ENCODE measurements at places on chromosomes 5 and 9. TPM values are rescaled to one million over a fixed set of nuclear protein-coding genes. Genes with fewer than 3 reads are reported as not detected.

DNA sequence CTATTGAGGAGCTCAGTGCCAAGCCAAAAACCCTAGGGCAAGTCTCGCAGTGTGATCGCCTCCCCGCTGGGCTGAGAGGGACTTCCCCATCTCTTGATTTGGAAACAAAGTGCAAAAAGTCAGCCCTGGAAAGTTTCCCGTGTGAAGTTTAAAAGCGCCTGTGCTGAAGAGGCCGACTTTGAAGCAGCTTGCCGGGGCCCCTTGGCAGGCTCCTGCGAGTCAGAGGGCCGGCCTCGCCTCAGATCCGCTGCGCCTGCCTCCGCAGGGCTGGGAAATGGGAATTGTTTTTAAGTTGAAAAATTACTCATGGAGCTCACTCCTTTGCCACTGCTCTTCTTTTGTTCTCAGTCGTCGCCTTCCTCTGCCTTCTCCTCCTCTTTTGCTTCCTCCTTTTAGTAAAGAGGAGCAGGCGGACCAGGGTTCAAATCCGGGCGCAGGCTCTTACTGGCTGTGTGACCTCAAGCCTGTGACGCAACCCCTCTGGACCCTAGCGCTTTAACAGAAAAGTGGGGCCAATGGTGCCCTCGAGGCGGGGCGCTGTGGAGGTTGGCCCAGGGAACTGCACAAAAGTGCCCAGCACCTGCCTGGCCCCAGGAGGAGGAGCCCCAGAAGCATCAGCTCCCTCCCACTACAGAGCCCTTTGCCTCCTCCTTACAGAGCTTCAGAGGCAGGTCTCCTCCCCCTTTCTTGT, 14.7 kb upstream of the LHX2 start:
- no peak for DNase-seq

DNA sequence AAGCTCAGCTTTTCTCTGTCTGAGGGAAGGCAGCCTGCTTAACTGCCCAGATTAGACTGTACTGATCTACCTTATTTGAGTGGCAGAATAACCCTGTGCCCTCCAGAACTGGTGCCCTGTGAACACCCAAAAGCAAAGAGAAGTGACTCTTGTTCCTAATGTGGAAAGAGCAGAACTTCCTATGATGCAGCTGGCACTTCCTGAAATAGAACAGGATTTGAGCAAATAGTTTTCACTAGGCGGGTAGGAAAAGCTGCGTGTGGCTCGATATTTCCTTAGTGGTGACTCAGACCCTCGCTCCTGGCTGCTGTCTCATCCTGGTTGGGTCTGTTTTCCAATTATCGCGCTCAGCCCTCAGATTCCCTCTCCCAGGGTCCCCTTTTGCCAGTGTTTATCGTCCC, 89.9 kb downstream of the SH3TC2 start:
- DNase-seq, result no peak

DNA sequence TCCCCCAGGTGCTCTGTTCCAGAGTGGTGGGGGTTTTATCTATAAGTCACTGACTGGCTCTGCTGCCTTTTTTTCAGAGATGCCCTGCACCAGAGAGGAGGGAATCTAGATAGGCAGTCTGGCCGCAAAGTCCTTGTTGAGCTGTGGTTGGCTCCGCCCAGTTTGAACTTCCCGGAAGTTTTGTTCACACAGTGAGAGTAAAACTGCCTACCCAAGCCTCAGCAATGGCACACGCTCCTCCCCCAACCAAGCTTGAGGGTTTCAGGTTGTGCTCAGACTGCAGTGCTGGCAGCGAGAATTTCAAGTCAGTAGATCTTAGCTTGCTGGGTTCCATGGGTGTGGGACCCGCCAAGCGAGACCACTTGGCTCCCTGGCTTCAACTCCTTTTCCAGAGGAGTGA, 1428.6 kb downstream of the MAT2B start:
- DNase-seq, result no peak

- no peak for DNase-seq
Observed at GRCh38 chr5:172427202-172427601, 27.1 kb downstream of the SH3PXD2B start.

- no peak for DNase-seq
Observed at GRCh38 chr5:68267066-68267465, 51.5 kb downstream of the PIK3R1 start.

- peak; percentile 67 for DNase-seq
Observed at GRCh38 chr5:146463446-146463845, 16.3 kb downstream of the TCERG1 start.

DNA sequence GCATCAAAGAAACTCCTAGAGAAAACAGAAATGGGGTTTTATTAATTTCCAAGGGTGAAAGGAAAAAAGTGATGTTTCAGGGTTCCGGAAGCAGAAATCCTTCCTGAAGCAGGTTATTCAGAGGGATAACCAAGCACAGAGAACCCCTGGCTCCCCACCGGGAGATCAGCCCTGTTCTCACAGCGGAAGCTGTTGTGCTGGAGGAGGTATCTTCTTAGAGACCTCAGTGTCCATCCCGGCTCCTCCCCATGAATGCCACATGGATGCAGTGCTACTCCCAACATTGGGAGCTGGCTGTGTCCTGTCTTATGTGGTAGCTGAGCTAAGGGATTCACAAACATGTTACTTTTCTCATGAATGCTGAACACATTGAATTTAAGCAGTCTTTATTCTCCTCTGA, 80.9 kb upstream of the IRX2 start:
- DNase-seq, result no peak

GRCh38 chr9:127211983-127212382, 52.6 kb upstream of the GARNL3 start:
- DNase-seq, result no peak

Gene CD72
- total RNA-seq, result 1.2 TPM

Gene TICAM2
- 2.2 TPM for total RNA-seq

Gene HACD4
- total RNA-seq, result 0.52 TPM

Gene TAF11L10
- total RNA-seq, result not detected

Gene SOHLH1
- total RNA-seq, result not detected

Data from left colon (tissue), 2 donors.